Stomach (tissue), 19 donors: ENCODE measurements at places on chromosomes 4 and X. TPM values are rescaled to one million over a fixed set of nuclear protein-coding genes. Genes with fewer than 3 reads are reported as not detected.

Gene POU4F2
- not detected for polyA plus RNA-seq

Gene BCOR
- 11.8 TPM for polyA plus RNA-seq

Gene HMGN5
- 10.7 TPM for polyA plus RNA-seq

Gene C4orf50
- not detected for polyA plus RNA-seq

Gene EDNRA
- polyA plus RNA-seq = 1.6 TPM

Gene CCNI
- 278 TPM for polyA plus RNA-seq

Gene SMAD1
- 7.4 TPM for polyA plus RNA-seq

Gene CXCL3
- 39.7 TPM for polyA plus RNA-seq

Gene DDX53
- not detected for polyA plus RNA-seq

Gene TLR6
- polyA plus RNA-seq = 0.19 TPM

Gene MAGEB2
- not detected for polyA plus RNA-seq

Gene SLC25A53
- 8.0 TPM for polyA plus RNA-seq

Gene RBMXL3
- polyA plus RNA-seq = not detected

Gene DDIT4L
- 0.65 TPM for polyA plus RNA-seq

Gene MID1IP1
- 59.4 TPM for polyA plus RNA-seq

Gene RNF128
- polyA plus RNA-seq = 6.4 TPM

Gene C4orf36
- not detected for polyA plus RNA-seq

Gene EDA2R
- not detected for polyA plus RNA-seq

Gene CXXC4
- 0.92 TPM for polyA plus RNA-seq

Gene DUSP21
- not detected for polyA plus RNA-seq

Gene HERC5
- 3.1 TPM for polyA plus RNA-seq

Gene ETDA
- polyA plus RNA-seq = not detected

Gene CXorf49
- not detected for polyA plus RNA-seq

Gene CTAG2
- not detected for polyA plus RNA-seq

Gene HAUS7
- polyA plus RNA-seq = 75.3 TPM

Gene PLK4
- 3.2 TPM for polyA plus RNA-seq

Gene KLHL4
- polyA plus RNA-seq = 0.12 TPM

Gene ACE2
- 1.1 TPM for polyA plus RNA-seq

Gene FAM9B
- not detected for polyA plus RNA-seq

Gene CXorf49B
- 3.2 TPM for polyA plus RNA-seq

Gene LGI2
- polyA plus RNA-seq = 0.31 TPM

Gene HTN3
- polyA plus RNA-seq = not detected

Gene GAGE12J
- not detected for polyA plus RNA-seq

Gene TAF9B
- polyA plus RNA-seq = 11.7 TPM

Gene SERPINA7
- not detected for polyA plus RNA-seq

Gene DMRTC1
- not detected for polyA plus RNA-seq

Gene ARHGAP36
- not detected for polyA plus RNA-seq

Gene LDB2
- polyA plus RNA-seq = 6.9 TPM
